ENCODE measurements at places on chromosomes 3 and 15. TPM values are rescaled to one million over a fixed set of nuclear protein-coding genes. Genes with fewer than 3 reads are reported as not detected.

Gene EFHB
- polyA plus RNA-seq: 0.14 TPM

Gene SERINC4
- polyA plus RNA-seq: 0.25 TPM

Gene STRA6
- 0.08 TPM for polyA plus RNA-seq

Gene SLC35G2
- polyA plus RNA-seq: 3.2 TPM

Gene GPR62
- polyA plus RNA-seq: 0.06 TPM

Gene LDHAL6B
- not detected for polyA plus RNA-seq

Gene GPR149
- polyA plus RNA-seq: not detected

GRCh38 chr15:34987609-34988026, 469 bp downstream of the ZNF770 start:
- DNase-seq: no peak

GRCh38 chr15:94286583-94286982, 55.2 kb downstream of the MCTP2 start:
- DNase-seq: no peak

DNA sequence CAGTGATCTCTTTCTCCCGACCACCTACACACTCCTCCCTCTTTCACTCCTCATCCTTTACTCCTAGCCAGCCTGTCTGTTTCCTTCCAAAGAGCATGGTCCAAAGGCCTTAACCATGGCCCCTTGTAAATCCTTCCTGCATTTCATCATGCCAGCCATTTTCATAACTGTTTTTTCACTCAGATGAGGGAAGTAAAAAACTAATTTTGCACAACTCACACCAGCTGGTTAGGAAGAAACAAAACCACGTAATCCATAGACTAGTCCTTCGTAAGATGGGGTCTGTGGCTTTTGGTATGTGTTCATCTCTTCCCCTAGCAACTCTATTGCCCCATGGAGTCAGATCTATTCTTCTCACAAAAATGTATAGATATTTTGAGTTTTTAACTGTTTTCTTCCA, 187.8 kb downstream of the SHOX2 start:
- DNase-seq: no peak

GRCh38 chr3:184335291-184335660, 2.1 kb upstream of the FAM131A start:
- no peak for DNase-seq

GRCh38 chr3:151592287-151592686, 131.4 kb upstream of the IGSF10 start:
- DNase-seq: no peak

DNA sequence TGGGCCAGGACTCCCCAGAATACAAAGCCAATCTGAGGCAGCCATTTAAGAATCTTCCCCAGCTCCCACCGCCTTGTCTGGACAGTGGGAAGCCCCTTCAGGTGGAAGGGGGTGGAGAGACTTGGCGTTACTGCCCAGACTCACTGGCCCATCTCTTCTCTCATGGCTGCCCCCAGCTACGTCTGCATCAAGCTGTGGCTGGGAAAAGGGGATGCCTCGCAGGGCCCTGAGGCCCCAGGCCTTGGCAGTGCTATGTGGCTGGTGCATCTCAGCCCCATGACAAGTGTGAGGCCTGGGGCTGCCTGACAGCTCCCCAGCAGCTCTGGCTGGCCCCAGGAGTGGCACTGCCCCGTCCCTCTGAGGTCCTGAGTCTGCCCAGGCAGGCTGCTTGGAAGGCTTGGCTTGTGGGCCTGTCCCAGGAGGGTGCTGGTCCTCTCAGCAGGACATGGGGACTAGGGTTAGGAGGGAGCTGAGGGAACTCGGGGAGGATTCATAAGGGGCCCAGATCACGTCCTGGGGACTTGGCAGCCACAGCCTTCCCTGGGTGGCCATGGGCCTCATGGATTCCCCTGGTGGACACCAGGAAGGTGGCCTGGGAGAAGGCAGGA, 20.2 kb upstream of the SLC41A3 start:
- no peak for DNase-seq

DNA sequence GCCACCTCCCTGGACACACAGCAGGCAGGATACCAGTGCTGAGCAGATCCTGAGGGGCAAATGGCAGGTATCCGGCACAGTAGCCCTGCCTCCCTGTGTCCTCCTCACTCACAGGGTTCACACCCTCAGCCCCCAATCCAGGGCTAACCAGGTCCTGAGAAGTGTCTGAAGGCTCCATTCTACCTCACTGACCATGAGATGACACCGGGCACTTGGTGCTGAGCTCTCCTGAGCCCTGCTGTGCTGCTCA, 115.4 kb upstream of the ATP2B2 start:
- DNase-seq: no peak

- no peak for DNase-seq
These were observed 270.7 kb upstream of the SLITRK3 start for GRCh38 chr3:165466856-165467255.

- DNase-seq: no peak
These were observed 384.7 kb downstream of the PDCD6IP start for GRCh38 chr3:34183114-34183513.
